ENCODE measurements at places on chromosomes 7 and 10.
A peak's percentile ranks its signal among the peaks of the same experiment; 100 is the strongest.

DNA sequence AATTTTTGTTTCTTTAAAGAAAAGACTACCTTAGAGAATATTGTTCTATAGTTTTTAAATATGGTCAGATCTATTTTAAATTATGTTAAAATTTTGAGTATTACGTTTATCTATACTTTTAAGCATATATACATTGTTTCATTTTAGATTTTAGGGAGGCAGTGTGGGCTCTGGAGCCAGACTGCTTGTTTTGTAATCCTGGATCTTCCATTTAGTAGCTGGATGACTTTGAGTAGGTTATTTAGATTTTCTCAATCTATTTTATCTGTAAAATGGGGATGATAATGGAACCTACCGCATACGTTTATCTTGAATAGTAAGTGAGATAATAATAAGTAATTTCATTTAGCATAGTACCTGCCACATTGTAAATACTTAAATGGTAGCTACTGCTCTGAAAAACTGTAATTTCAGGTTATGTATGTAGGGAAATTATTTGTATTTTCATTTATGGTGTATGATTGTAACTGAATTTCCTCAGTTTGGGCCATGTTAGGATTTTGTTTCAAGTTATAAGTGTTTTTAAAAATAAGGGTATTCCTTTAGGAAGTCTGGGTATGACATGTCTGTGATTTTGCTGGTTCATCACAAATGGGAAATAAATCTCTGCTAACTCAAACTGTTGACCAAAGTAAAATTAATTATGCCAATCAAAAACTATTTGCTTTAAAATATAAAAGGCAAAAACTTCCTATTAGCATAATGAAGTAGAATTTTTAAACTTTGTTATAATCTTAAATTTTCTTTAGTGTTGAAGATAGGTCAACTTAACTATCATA is 6.5 kb downstream of the PTEN start:
- peak overlapping the region; percentile 40 for H3K4me3 ChIP-seq
- peaks cover 59% of the 10 kb centered on the region for H3K4me1 ChIP-seq
- no peaks in the 10 kb centered on the region for H3K27me3 ChIP-seq
- DNase-seq = peak; percentile 41

DNA sequence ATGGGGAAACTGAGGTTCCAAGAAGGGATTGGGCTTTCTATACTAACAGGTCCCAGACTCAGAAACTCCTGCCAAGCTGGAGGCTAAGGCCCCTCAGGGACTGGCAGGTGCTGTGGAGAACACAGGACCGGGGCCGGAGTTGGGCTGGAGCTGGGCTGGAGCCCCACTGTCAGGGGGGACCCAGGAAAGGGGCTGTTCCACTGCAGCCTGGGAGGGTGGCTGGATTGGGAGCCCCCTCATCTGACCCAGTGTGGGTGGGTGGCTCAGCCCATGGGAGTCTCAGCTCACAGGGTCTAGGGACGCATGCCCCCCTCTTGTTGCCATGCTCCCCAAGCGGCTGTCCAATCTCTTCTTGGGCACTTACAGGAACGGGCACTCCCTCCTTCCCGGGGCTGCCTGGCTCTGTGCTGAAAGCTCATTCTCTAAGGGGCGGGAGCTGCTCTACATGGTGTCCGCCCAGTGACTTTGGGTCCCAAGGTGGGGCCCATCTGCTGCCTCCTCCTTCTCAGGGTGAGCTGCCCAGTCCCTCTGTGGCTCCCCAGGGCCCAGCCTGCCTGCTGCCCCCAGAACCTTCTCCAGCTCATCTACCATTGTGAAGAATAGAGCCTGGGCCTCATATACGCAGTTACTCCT is 126.5 kb downstream of the MYL10 start:
- no peaks in the 10 kb centered on the region for H3K36me3 ChIP-seq
- H3K4me1 ChIP-seq = no peaks in the 10 kb centered on the region
- H3K4me3 ChIP-seq = no peak overlapping the region
- DNase-seq = no peak
- no peak overlapping the region for H3K27ac ChIP-seq

- no peak for DNase-seq
- no peak overlapping the region for H3K27ac ChIP-seq
These were observed 6.3 kb upstream of the SMKR1 start for GRCh38 chr7:129495987-129496386.

DNA sequence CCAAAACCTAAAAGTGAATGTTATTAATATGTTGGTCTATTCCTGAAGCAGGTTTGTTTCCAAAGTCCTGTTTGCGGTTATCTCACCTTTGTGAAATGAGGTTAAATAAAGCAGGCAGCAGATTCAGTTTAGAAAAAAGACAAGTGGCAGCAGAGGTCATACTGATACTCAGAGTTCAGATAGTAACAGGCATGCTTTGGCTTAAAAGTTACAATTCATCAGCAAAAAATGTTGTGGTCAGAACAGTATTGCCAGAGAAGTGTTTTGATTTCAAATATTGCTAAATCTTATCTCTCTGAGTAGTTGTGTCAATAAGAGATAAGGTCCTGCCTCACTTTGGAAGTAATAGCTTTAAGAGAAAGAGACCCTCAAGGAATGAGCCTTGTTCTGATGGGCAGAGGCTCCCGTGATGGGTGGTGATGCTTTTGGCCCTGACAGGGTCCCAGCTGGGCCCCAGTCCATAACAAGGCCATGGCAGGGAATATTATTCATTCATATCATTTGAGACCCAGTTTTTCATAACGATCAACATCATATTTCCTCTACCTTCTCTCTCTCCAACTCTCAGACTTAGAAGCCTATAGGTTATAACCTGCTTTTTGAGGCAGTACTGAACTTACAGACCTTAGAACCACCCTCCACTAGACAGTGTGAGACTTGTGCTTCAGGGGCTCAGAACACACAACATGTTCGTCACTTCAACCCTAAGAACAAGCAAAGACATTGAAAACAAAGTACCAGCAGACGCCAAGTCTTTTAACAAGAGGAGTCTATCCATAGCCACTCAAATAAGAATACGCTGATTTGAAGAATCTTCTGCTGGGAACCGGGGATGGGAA is 58.5 kb upstream of the AHR start:
- no peak overlapping the region for H3K27ac ChIP-seq
- no peaks in the 10 kb centered on the region for H3K4me1 ChIP-seq
- H3K36me3 ChIP-seq = no peaks in the 10 kb centered on the region
- no peak overlapping the region for H3K4me3 ChIP-seq
- no peaks in the 10 kb centered on the region for H3K27me3 ChIP-seq

- no peak overlapping the region for H3K27ac ChIP-seq
- no peaks in the 10 kb centered on the region for H3K4me1 ChIP-seq
- DNase-seq = no peak
- H3K4me3 ChIP-seq = no peak overlapping the region
These were observed 82.3 kb downstream of the PRKAG2 start for GRCh38 chr7:151794508-151795167.

DNA sequence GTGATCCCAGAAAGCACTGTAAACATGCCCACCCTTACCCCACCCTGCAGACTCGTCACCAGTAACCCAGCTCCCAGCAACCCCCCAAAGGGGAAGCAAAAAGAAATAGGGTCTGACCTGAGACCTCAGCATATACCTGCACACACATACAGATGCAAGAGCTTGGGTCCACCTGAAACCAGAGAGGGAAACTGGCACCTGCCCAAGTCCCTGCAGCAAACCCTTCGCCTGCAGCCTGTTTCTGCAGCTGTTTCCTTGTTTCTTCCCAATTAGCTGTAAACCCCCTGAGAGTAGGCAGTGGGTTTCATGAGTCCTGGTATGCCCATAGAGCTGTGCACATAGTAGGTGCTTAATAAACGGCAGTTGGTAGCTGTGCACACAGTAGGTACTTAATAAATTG is 140.5 kb downstream of the FGFR2 start:
- H3K4me1 ChIP-seq = no peaks in the 10 kb centered on the region
- no peaks in the 10 kb centered on the region for H3K27me3 ChIP-seq
- no peak for DNase-seq

DNA sequence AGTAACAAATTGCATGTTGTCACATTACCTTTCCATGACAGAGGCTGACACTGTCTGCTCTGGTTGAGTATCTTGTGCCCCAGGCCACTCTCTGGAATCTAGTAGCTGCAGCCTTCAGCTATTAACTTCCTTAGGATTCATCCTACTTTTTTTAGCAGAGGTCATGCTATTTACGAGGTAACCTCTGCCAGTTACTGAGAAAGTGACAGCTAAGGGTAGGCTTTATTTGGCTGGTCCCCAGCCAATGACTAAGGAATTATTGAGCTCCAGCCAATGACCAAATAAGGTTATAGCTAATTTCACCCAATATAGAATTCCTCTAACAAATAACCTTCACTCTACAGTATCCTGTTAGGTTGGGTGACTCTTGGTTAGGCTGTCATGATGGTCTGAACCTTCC is 1361.7 kb downstream of the XPNPEP1 start:
- no peaks in the 10 kb centered on the region for H3K27me3 ChIP-seq
- H3K4me3 ChIP-seq = no peak overlapping the region

DNA sequence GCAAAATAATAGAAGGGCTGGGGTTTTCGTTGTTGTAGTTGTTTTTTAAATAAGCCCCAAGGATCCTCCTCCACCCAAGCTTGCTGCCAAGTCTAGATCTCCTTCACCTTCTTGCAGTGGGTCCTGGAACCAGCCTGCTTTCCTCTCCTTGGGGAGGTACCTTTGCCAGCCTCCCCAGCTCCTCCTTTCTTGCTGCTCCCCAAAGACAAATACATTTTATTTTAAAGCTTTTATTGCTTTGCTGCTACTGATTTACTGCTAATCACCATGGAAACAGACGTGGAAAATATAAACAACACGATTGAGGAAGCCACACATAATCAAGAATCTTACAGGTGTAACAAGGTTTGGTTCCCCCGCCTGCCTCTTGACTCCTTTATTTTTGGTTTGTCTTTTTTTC is 17.4 kb upstream of the SLF2 start:
- DNase-seq = peak; percentile 70
- no peaks in the 10 kb centered on the region for H3K36me3 ChIP-seq
- H3K4me3 ChIP-seq = peak overlapping the region; percentile 52
- H3K27ac ChIP-seq = peak overlapping the region; percentile 90

DNA sequence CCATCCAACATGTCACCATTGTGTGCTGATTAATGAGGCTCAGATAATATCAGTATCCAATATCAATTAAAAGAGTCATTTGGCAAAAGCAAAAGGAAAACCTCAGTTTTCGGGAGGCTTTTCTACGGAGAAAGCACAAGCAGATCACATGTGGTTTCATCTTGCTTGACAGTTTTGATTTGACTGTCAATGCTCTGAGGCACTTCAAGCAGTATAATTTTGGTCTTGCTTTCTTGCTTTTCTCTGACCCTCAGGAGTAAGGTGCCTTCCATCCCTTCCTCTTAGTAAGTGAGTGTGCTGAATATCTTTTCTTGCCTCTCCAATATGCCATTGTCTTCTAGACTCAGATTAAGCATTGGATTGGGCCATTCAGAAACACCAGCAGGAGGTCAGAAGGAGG is 115.5 kb upstream of the CALCR start:
- H3K4me3 ChIP-seq = no peak overlapping the region
- no peaks in the 10 kb centered on the region for H3K4me1 ChIP-seq
- no peaks in the 10 kb centered on the region for H3K36me3 ChIP-seq
- no peak for DNase-seq
- no peak overlapping the region for H3K27ac ChIP-seq
- no peaks in the 10 kb centered on the region for H3K27me3 ChIP-seq

DNA sequence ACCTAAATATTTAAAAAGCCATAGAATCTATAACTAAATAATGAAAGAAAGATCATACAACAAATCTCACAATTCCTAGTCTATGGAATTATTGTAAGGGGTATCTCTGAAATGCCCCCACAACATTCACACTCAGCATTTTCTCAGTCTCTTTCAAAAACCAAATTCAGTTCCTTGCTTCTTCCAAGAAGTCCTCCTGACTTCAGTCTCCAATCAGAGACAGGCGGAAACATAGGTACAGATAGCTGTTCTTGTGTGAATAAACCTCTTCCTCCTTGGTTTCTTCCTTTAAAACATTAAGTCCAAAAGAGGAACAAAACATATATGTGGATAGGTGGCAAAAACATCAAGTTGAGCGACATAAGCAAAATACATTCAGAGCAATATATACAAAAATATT is 13.9 kb upstream of the FBXW4 start:
- no peak overlapping the region for H3K4me3 ChIP-seq
- no peak for DNase-seq
- no peaks in the 10 kb centered on the region for H3K36me3 ChIP-seq
- H3K27me3 ChIP-seq = no peaks in the 10 kb centered on the region
- H3K27ac ChIP-seq = no peak overlapping the region

GRCh38 chr7:13687500-13687899 is 302.0 kb downstream of the ETV1 start:
- H3K4me3 ChIP-seq = no peak overlapping the region
- peaks cover 6% of the 10 kb centered on the region for H3K4me1 ChIP-seq
- no peak overlapping the region for H3K27ac ChIP-seq

DNA sequence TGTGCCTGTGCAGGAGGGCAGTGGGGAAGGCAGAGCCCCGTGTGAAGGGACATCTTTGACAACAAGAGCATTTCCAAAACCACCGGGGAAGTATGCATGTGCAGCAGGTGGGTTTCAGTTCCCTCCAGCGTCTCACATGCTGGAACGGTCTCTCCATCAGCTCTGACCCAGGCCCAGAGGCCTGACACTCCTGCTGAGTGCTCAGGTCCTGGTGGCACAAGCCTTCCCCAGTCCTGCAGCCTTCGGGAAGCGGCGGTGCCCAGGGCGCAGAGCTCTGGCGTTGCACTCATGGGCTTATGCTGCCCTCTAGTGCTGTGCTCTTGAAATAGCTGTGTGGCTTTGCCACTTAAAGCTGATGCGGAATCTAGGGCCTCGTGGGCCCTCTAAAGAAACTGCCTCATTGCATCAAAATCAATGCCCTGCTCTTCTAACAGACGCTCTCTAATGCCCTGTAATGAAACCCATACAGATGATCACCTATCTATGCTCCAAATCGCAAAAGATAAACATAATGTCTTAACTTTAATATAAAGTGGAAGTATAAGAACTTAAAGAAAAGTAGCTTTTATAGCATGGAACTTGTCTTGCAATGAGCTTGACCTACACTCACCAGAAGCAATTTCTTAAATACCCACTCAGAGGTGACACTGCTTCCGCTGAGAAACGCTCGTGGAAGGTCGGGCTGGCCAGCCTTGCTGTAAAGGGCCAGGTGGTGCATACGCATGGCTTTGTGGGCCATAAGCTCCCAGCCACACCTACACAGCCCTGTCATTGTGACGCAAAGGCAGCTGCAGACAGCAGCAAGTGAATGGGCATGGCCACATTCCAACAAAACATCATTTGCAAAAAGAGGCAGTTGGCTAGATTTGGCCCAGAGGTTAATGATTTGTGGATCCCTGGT is 38.6 kb downstream of the CLRN3 start:
- H3K4me3 ChIP-seq = peak overlapping the region; percentile 37
- peak; percentile 81 for DNase-seq

- peak; percentile 24 for DNase-seq
- no peaks in the 10 kb centered on the region for H3K4me1 ChIP-seq
- H3K27ac ChIP-seq = no peak overlapping the region
- H3K36me3 ChIP-seq = no peaks in the 10 kb centered on the region
These were observed 32.2 kb upstream of the TRIL start for GRCh38 chr7:28990200-28990960.

DNA sequence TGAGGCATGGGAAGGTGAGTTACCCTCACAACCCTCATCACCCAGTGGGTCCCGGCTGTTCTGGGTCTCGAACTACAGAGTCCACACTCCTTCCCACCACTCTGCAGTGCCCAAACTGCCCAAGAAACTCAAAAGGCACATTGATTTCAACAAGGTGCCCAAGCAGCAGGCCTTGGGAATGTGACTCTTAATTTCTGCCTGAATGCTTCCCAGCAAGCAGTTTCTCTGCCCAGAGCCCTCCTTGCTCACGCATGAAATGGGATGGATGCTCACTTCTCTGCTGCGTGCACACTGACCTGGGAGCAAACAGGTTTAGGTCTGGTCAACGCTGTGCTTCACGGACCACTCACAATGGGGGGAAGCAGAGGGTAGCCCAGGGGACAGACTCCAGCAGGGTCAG is 77.9 kb downstream of the GRB10 start:
- no peak for DNase-seq
- H3K4me1 ChIP-seq = no peaks in the 10 kb centered on the region
- H3K36me3 ChIP-seq = no peaks in the 10 kb centered on the region
- no peak overlapping the region for H3K27ac ChIP-seq
- no peak overlapping the region for H3K4me3 ChIP-seq
